HS-27A (cell line): ENCODE measurements at places on chromosomes 5 and 9.

GRCh38 chr5:176590035-176590717 lies 19.8 kb downstream of the GPRIN1 start:
- no peak for DNase-seq

GRCh38 chr9:89470224-89470839 lies 27.6 kb downstream of the SEMA4D start:
- no peak for DNase-seq

DNA sequence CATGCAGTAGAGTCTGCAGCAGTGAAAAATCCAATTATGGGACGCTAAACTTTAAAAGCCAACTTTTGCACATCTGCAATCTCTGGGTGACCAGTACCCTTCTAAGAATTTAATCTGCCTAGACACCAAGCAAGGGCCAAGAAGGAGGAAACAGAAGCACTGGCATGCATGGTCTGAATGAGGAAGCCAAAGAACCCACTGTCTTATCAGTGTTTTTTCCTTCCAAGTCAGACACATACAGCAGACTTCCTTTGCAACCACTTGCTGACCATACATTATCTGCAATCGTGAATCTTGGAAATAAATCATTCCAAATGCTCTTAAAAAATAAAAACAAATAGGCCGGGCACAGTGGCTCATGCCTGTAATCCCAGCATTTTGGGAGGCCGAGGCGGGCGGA lies 65.9 kb downstream of the DEPDC1B start:
- DNase-seq: no peak

- no peak for DNase-seq
Observed at GRCh38 chr9:90847971-90848370, 46.4 kb downstream of the SYK start.

GRCh38 chr5:171419688-171420430 lies 412 bp downstream of the FGF18 start:
- no peak for DNase-seq

GRCh38 chr5:128427921-128428320 lies 110.1 kb downstream of the FBN2 start:
- DNase-seq: no peak

DNA sequence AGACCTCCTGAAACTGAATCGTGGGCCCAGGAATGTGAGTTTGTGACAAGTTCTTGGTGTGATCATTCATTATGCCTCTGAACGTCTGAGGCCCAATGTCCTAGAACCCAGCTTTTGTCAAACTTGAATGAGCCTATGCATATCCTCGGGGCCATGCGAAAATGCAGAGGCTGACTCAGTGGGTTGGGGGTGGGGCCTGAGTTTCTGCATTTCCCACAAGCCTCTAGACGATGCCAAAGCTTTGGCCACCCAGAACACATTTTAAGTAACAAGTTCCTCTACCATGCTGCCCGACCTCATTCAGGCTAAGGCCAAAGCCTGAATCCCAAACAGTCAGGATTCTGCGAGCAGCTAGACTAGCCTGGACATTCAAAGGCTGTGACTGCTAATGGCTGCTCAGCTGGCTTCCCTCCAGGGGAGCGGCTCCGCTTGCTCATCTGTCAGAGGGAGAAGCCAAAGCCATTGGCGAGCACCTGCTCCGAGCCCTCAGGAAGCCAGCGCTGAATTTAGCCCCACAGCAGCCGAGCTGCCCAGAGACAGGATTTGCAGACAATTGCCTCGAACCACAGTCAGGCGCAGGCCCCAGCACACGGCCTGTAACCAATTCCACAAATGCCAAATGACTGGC lies 177.5 kb downstream of the ZDHHC21 start:
- DNase-seq: no peak
